ENCODE measurements at places on chromosomes 2 and 18. TPM values are rescaled to one million over a fixed set of nuclear protein-coding genes. Genes with fewer than 3 reads are reported as not detected.

GRCh38 chr2:111100765-111101162 lies 19.9 kb upstream of the BCL2L11 start:
- peak; percentile 20 for DNase-seq

The SPATA3 gene
- not detected for total RNA-seq

The EDAR gene
- total RNA-seq: not detected

- DNase-seq: no peak
Observed at GRCh38 chr2:61770746-61771145, 83.1 kb downstream of the FAM161A start.

GRCh38 chr2:177828557-177828956 lies 244.0 kb downstream of the PDE11A start:
- DNase-seq: no peak

The DAW1 gene
- total RNA-seq: not detected

DNA sequence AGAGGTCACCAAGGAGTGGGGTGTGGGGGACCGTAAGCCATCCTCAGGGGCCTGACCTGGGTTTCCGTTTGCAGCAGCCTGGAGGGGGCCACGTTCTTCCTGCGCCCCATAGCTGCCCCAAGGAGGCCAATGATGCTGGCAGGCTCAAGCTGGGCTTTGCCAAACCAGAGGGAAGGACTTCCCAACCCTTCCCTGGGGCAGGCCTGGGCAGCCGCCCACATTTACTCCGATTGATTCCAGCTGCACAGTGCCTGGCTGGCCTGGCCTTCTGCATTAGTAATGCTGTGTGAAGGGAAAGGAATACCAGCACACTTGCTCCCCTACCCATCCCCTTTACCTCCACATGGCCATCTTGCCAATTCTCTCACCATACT lies 360.6 kb upstream of the SLC14A2 start:
- no peak for DNase-seq

The OXER1 gene
- not detected for total RNA-seq

The SKA1 gene
- total RNA-seq: 31.1 TPM

- DNase-seq: no peak
Observed at GRCh38 chr2:16666449-16666801, 791 bp upstream of the CYRIA start.

DNA sequence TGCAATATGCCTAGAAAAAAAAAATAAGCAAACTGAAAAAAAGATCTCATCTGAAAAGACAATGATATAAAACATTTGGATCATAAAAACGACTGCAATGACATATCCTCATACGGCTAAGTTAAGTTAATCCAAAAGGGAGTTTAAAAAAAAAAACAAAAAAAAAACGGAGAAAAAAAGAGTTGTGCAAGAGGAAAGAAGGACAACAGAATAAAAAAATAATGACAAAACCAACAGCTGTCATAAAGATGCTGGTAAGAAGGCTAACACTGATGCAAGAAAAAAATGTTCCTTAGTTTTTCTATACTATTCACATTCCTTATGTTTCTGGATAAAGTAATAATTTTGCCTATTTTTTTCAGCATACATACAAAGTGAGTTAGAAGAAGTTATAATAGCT lies 192.5 kb downstream of the SRBD1 start:
- DNase-seq: no peak

- peak; percentile 93 for DNase-seq
Observed at GRCh38 chr2:97936199-97936598, 59.5 kb downstream of the TMEM131 start.

The KCNJ3 gene
- total RNA-seq: not detected

GRCh38 chr18:5107988-5108387 lies 89.1 kb downstream of the AKAIN1 start:
- DNase-seq: no peak

DNA sequence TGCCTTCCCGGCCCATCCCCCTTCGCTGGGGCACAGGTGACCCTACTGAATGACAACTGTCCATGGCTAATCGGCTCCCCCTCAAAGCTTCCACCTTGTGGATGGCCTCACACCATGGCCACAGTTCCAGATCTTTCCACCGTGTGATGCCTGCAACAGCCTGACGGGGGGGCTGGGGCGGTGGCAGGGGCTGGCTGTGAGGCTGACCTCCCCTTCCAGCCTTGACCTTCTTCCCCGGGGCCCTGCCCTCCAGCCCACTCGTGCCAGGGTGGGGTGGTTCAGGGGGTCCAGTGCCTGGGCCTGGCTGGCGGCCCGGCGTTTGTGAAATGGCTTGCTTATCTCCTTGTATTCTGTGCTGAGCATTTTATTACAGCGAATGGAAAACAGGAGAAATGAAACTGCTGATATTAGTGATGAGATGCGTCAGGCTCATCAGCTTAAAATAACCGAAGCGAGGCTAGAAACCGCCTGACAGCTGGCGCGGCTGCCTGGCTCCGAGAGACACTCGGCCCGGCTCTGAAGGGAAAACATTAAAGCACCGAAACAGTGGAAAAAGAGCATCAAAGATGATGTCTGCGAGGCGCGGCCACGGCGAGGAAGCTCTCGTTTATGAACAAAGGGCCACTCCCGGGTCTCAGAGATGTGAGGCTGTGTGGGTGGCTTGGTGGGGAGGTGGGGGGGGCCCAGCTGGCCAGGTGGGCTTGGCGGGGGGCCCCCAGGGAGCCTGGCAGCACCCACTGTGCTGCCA lies 916 bp upstream of the PDCD1 start:
- no peak for DNase-seq

- DNase-seq: no peak
Observed at GRCh38 chr18:13545955-13546354, 180.4 kb downstream of the FAM210A start.

GRCh38 chr2:222751238-222751637 lies 79.8 kb downstream of the MOGAT1 start:
- peak; percentile 43 for DNase-seq

GRCh38 chr2:11099122-11100065 lies 55.9 kb upstream of the SLC66A3 start:
- DNase-seq: peak; percentile 7

Data from OCI-LY7 (cell line).